Effector memory CD8-positive, alpha-beta T cell (primary cell): ENCODE measurements at places on chromosomes 2 and 18.

- DNase-seq: no peak
These were observed 119.0 kb upstream of the TMEFF2 start for GRCh38 chr2:192313773-192314172.

DNA sequence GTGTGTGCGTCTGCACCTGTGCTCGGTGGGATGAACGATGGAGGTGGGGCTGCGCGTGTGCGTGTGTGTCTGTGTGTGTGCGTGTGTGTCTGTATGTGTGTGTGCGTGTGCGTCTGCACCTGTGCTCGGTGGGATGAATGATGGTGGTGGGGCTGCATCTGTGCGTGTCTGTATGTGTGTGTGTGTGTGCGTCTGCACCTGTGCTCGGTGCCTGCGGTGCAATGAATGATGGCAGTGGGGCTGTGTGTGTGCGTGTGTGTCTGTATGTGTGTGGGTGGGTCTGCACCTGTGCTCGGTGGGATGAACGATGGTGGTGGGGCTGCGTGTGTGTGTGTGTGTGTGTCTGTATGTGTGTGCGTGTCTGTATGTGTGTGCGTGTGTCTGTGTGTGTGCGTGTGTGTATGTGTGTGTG is 48.5 kb upstream of the CTDP1 start:
- DNase-seq: no peak

- no peak for DNase-seq
These were observed 82.0 kb upstream of the RANBP2 start for GRCh38 chr2:108637304-108637669.

GRCh38 chr2:144519934-144520731 is at the start of gene ZEB2:
Gene ZEB2 (minus strand): TSS chr2:144520119. CDS start chr2:144517350, 2,769 bp downstream.
- peak; percentile 55 for DNase-seq

DNA sequence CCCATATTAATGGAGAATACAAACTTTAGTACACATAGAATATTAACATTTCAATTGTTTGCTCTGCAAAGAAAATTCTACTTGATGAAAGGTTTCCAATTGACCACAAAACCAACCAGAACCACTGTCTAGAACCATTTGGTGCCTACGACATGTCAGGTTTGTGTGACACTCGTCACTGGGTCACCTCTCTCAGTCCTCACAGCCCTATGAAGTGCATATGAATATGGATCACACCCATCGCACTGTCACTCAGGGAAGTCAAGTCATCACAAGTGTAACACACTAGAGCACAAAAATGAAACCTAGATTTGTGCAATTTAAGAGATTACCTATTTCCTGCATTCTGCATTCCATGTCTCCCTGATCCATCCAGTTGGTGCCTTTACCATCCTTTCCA is 43.7 kb downstream of the PTPN2 start:
- DNase-seq: no peak

DNA sequence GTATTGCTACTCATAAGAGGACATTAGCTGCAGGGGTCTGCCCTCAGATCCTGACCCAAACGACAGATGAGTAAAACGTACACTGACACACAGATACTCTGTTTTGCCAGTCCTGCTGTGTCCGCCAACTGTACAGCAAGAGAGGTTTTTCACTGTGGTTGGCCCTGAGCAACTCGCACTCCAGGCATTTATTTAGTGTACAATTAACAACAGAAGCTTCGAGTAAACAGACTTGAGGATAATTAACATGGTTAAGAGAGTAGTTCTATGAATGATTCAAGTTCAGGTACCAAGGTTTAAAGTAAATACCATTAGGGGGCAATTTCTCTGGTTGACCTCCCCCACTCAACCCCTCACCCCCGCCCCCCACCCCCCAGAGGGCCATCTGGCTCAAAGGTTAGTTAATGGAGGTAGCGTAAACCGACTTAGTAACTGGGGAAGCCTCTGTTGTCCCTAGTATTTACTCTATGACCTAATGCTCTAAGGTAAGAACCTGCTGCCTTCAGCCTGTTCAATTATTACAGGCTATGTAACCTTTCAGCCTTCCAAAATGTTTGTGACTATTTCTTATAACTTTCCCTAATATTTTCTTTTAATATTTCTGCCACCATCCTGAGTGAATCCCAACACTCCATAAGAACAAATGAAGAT is 103.9 kb upstream of the XIRP2 start:
- DNase-seq: no peak

DNA sequence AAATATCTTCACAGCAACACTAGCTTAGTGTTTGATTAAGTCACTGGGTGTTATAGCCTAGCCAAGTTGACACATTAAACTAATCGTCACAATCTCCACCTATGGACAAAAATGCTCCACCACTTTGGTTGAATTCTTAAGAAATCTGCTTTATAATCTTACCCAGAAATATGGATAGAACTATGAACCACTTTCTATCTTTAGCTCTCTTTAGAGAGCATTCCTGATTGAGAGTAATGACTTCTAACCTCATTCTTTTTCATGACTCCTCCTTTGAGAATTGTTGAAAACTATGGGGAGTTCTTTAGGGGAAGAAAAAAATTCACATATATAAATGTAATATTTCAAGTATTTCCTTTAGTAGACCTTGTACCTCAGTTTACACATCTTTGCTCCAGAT is 1282.2 kb upstream of the ZEB2 start:
- DNase-seq: no peak

DNA sequence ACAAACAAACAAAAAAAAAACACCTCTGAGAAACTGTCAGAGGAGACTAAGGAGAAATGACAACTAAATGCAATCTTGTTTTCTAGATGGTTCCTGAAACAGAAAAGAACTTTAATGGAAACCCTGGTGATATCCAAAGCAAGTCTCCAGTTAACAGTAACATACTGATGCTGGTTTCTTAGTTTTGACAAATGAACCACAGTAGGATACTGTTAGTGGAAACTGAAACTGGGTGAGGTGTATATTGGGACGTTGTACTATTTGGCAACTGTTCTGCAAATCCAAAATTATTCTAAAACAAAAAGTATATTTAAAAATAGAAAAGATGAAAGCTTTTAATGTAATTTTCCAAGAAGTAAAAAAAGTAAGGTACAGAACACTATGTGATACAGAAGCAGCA is 11.4 kb downstream of the SESTD1 start:
- DNase-seq: no peak
